ENCODE measurements at places on chromosomes 5 and 9.

DNA sequence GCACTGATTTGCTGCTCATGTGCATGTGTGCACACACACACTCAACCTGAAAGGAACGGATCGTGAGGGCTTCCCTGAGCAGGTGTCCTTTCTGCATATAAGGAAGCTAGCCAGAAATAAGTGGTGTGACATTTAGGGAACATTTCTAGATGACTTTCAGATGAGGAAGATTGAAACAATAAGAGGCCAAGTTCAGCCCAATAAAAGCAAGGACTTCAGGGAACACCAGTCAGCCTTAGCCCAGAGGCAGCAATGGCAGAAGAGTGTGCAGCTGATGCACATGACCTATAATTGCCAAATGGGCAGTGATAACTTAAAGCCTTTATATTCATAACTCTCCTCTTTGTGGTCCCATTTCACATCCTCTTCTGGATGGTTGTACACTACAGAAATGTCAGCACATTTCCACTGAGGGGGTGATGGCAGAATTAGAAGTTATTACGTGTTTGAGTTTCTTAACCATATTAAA is 255.5 kb downstream of the TRIM32 start:
- DNase-seq: no peak

DNA sequence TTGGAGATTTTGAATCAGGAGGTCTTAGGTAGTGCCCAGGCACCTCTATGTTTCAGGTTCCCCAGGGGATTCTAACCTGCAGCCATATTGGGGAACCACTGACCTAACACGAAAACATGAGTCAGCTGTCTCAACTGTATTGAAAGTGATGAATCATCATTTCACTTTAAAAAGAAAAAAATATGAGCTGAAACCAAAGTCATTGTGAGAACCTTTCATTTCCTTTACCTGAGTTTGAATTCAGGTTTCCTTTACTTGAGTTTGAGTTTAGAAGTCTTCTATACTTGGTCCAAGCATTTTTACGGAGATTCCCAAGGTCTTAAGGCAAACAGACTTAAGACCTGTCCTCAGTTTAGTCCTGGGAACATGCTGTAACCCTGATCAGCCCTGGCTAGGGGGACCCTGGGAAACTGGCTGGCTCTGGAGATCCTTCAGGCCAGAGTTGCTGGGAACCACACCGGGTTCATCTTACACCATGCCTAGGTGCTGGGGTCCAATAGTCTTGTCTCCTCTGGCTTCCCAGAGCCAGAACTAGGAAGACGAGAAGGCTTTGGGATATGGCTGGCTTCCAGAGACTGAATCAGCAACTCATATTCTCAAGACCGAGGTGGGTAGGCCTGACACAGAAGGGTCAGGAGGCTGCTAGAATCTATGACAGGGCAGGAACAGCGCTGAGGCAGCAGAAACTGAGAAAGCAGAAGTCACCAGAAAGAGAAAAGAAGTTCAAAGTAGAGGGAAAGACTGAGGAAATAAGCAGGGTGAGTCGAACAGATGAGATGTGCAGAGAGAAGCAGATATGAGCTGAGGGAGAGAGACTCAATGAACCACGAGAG is 16.4 kb upstream of the PDCD1LG2 start:
- DNase-seq: peak; percentile 87

- DNase-seq: no peak
Observed at GRCh38 chr5:112703866-112704820, 33.5 kb upstream of the APC start.

DNA sequence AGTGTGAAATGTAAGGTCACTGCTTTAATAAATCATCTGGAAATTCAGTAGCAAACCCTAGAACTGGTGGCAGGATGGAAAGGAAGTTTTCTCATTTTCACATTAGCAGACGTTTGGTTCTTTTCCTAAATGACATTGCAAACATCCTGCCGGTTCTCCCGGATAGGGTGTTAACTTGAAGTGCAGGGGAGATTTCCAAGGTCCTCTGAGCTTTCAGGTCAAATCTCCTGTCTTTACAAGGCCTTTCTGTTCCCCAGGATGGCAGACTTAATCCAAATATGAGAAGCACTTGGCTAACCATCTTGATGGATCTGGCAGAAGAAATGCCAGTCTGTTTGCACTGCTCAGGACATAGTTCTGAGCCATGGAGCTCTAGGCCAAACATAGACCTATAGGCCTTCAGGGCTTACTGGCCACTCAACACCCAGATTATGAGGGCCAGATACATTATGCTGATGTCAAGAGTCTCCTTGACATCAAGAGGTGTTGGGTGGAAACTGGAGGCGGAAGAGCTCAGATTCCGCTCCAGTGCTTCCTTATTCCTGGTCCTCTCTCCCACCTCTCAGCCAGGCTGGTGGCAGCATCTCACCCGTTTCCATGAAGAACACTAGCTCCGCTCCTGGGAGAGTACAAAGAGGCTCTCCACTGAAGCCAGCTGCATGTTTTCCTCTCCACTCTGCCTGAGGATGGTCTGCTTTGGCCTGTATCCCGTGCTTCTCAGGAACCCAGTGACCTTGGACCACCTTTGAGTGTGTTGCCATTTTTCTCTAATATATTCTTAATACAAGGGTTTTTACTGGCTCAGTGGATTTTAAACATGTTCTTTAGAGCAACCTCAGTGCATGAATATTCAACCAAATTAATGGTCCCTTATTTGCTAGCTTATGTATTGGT is 61.0 kb downstream of the RALGPS1 start:
- DNase-seq: no peak

DNA sequence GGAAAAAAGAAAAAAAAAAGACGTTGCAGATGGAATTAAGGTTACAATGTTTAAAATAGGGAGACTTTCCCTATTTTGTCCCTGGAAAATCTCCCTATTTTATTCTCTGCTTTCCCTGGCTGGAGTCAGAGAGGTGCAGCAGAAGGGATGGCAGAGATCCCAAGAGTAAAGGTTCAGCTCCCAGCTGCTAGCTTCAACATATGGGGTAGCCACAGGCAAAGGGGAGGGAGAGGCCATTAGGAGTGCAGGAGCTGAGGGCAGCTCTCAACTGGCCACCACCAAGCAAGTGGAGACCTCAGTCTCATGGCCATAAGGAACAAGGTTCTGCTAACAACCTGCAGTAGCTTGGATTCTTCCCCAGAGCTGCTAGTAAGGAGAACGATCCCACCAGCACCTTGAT is 367.0 kb upstream of the DAP start:
- DNase-seq: no peak

- no peak for DNase-seq
Observed at GRCh38 chr5:3615217-3615616, 19.6 kb downstream of the IRX1 start.

GRCh38 chr5:9617221-9617620 is 12.9 kb downstream of the TAS2R1 start:
- no peak for DNase-seq

- DNase-seq: peak; percentile 98
Observed at GRCh38 chr5:65190328-65191053, 291.2 kb downstream of the ADAMTS6 start.

GRCh38 chr9:135616619-135617537 is 22.5 kb downstream of the GLT6D1 start:
- DNase-seq: no peak

DNA sequence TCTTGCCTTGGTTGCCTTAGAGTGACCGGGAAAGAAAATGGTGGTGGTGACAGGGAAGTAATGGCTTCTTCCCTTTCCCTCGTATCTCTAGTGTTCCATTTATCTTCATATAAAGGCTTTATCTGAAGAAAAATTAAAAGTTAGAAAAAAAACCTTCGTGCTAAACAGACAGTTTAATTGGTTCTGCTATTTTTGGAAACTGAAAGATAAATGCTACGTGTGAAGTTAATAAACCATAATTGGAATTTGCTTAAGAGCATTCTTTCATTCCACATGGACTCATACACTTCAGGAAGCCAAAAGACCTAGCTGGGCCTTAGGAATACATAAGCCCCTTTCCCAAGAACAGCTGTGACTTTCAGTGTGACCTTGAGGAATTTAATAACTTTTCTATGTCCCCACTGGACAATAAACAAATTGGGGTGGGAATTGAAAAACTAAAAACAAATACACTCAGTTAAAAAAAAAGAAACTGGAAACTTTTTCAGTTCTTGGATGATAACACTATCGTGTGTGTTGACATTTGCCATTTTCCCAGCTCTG is 818.8 kb upstream of the WWC1 start:
- DNase-seq: no peak

DNA sequence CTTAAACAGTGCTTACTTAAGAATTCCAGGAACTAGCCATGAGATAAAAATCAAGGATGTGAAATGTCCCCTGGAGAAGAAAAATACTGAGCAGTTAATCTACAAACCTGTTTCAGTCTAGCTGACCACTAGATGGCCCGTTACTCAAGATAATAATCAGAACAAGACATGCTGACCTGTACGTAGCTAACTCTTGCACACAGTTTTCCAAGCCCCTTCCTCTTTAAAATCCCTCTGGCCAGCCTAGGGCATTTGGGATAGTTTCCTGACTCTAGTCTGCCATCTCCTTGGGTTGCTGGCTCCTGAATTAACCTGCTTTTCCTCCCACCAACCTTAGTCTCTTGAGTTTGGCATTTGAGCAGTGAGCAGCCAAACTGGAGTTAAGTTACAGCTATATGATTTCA is 59.2 kb upstream of the TRAF1 start:
- DNase-seq: peak; percentile 76

- no peak for DNase-seq
Observed at GRCh38 chr5:164433106-164433870, 927.9 kb downstream of the MAT2B start.

- peak; percentile 57 for DNase-seq
Observed at GRCh38 chr5:68033961-68034571, 181.5 kb upstream of the PIK3R1 start.

GRCh38 chr9:107378006-107378405 is 94.9 kb downstream of the RAD23B start:
- no peak for DNase-seq

DNA sequence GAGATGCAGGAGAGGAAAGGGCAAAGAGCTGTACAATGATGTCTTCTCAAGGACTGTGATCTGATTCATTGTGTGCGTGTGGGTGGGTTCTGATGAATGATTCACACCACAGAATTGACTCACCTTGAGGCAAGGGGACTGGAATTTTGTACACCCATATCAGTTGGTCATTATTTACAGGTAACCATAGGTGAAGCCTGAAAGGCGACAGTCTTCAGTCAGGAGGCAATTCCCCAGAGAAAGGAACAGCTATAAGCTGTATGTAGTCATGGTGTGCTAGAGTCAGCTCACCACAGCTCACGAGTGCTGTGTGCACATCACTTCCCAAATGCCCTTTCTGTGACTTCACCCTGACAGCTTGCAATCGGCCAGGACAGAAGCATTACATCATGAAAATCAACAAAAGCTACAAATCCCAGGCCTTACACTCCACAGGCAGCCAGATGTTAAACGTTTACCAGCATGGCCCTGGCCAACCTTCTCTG is 87.6 kb upstream of the RPS23 start:
- DNase-seq: peak; percentile 71

DNA sequence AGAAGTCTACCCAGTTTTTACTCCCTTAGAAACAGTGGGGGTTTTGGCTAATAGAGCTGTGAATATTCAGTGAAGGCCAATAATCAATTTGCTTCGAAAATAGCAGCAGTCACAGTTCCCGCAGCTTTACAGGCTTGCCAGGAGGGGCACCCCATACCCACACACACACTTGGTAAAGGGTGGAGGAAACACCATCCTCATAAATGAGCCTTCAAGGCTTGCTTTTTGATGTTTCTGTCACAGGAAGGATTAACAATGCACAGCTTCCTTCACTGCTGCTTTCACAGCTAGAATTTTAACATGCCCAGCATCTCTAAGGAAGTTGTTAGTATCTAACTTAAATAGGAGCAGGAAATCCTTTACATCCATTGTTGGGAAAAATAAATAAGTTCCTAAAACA is 1247.5 kb upstream of the C9orf72 start:
- no peak for DNase-seq

DNA sequence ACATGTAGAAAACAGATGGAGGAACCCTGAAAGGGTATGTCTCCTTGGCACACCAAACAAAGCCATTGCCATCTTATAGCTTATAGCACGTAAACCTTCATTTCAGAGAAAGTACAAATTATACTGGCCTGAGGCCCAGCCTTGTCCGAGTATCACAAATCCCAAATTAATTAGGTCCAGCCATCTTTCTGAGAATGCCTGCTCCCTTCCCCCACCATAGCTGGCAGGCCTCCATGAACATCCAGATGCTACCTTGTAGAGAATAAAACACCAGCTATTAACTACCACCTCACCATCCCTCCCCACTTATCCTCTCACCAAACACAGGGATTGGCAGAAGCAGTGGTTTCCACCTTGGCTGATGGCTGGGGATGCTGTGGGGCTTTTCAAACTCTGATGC is 224.0 kb downstream of the SPOCK1 start:
- no peak for DNase-seq
